NCI-H774 (cell line): ENCODE measurements at places on chromosomes 13 and 19.
A peak's percentile ranks its signal among the peaks of the same experiment; 100 is the strongest.

DNA sequence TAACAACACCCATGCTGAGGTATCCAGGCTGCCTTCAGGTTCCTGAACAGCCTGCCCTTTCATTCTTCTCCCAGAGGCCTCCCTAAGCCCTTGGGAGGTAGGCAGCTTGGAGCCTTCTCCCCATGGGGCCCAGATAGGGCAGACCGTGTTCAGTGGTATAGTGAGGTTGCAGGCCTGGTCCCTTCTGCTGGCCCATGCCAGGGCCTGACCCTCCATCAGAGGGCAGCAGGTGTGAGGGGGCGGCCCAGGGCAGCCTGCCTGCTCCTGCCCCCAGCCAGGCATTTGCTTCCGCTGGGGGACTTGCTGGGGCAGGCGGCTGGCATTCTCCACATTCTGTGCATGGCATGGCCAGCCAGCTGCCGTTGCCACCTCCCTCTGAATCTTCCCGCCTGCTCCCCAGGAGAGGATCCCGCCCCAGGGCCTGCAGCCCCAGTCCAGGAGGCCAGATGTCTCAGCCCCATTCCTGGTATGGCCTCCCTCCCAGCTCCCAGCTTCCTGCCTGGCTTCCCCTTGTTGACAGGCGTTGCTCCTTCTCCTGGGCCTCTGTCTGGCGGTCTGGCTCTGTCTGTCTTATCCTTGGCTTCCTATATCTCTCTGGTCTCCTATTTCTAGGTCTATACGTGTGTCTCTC, 8.9 kb downstream of the CIC start:
- DNase-seq = no peak

GRCh38 chr13:100573121-100573520, 15.5 kb downstream of the GGACT start:
- DNase-seq = peak; percentile 11

GRCh38 chr19:38247734-38248268, 8.4 kb downstream of the PPP1R14A start:
- DNase-seq = no peak

DNA sequence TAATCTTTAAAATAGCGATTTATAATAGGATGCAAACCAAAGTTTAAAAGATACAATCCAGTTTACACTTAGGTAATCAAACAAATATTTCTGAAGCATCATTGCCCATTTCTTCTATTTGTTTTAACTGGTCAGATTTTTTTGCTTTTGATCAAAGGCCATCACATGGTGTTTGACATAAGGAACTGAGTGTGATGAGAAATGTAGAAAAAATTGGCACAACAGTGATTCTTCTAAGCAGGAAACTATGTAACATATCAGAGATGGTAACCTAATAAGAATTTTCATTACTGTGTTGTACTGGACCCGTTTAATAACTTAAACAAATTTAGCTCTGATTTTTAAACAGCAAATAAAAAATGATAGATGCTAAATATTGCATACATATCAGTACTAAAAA, 644.7 kb upstream of the KLF12 start:
- no peak for DNase-seq

DNA sequence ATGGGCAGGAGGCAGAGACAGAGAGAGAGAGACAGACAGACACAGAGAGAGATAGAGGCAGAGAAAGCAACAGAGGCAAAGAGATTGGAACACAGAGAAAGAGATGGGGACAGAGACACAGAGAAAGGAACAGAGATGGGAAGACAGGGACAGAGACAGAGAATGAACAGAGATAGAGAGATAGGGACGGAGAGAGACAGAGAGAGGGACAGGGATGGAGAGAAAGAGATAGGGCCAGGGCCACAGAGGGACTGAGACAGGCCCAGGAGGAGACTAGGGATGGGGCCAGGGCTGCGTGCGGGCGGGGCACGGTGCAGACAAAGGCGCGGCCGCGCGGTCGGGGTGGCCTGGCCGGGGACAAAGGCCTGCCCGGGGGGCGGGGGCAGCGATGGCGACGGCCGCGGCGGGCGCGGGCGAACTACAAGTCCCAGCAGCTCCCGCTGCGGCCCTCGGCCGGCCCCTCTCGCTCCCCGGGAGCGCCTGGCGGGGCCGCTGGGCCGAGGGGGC, at the start of gene ZNF358:
Gene ZNF358 (plus strand): TSS at position 459 of the 507 bp plus-strand sequence. CDS start 3,140 bp downstream, outside the sequence.
- DNase-seq = peak; percentile 58

DNA sequence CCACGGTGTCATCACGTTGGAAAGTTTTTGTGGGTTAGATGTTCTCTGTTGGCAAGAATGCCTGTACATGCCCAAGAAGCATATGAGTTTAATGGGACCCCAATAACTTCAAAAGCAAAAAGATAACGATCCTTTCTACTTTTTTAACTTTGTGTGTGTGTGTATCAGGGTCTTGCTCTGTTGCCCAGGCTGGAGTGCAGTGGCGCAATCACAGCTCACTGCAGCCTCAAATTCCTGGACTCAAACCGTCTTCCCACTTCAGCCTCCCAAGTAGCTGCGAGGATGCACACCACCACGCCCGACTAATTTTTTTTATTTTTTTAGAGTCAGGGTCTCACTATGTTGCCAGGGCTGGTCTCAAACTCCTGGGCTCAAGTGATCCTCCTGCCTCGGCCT, 34.3 kb upstream of the TPM4 start:
- DNase-seq = no peak

DNA sequence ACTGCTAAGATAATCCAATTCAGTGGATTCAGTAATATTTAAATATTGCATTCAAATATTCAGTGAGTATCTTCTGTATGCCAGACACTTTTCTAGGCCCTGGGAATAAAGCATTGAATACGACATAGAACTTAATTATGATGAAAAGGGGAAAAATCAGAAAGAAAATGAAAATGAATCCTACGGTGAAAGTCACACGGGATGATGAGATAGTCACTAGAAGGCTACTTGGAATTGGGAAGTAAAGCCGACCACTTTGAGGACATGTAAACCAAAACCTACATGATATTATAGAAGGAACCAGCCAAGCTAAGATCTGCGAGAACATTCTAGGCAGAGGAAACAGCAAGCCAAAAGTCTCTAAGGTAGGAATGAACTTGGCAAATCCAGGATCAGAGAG, 10.1 kb downstream of the DPY19L3 start:
- no peak for DNase-seq

DNA sequence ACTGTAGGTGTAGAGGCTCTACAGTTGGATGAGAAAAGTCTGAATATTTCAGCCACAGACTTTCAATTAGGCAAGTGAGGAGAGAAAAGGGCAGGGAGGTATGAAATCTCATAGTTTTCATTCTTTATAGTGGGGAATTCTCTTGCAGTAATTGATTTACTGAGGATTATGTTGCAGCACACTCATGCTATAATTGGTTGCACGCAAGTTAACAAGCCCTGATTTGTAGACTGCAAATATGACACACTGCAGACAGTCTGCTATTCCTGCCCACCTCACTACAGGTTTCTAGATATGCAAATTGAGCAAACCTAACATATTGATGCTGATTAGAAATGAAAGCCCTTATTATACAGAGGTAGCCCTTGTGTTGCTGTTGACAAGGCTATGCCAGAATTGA, 139.4 kb downstream of the LHFPL6 start:
- no peak for DNase-seq

GRCh38 chr13:29859971-29860370, 9.6 kb upstream of the UBL3 start:
- no peak for DNase-seq

- DNase-seq = no peak
Observed at GRCh38 chr13:53007872-53008271, 20.7 kb upstream of the OLFM4 start.

- DNase-seq = no peak
Observed at GRCh38 chr19:27765912-27766725, 1446.8 kb downstream of the UQCRFS1 start.

- DNase-seq = no peak
Observed at GRCh38 chr19:54451997-54452396, 3.0 kb downstream of the LENG8 start.

- DNase-seq = no peak
Observed at GRCh38 chr19:49845414-49845813, 5.5 kb upstream of the PTOV1 start.

DNA sequence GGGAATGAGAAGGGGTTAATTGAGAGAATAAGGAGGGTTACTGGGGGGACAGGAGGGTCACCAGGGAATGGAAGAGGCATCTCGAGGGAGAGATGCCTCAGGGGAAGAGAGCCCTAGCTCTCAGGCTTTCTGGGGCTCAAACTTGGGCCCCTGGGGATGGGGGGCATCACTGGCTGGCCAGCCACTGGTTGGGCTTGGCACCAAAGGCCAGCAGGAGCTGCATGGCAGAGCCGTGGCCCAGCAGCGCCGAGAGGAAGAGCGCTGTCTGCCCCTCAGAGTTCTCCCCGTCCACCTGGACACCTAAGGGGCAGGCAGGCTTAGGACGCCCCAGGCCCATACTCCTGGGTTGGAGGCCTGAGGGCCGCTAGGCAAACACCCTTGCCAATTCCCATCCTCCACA, 17.5 kb downstream of the ARHGAP33 start:
- no peak for DNase-seq

DNA sequence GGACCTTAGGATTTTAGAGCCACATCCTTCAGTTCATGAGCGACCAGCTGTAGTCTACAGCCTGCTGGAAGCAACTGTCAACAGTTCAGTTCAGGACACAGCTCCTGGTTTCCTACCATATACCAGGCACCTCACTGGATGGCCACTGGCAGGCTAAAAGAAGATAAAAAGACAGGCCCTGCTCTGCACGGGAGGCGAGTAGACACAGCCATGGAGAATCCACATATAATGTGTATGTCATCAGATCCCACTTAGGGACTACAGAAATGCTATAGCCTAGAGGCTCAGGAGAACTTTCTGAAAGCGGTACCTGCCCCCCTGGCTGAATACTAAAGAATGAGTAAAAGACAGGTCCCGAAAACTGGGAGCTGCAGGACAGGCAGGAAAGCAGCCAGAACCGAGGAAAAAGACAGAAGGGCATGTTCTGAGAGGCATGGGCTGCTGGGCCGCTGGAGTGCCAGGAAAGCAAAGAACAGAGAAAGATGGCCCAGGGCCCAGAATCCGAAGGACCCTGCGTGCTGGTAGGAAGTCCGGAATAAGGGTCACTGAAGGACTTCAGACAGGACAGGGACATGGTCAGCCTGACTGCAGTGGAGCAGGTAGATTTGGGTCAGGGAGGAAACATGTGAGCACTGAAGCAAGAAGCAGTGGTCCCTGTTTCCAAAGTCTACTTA, 23.5 kb downstream of the DZIP1 start:
- DNase-seq = no peak

GRCh38 chr13:58978331-58978730, 1185.4 kb downstream of the DIAPH3 start:
- DNase-seq = no peak

- DNase-seq = no peak
Observed at GRCh38 chr19:54444737-54445136, 4.3 kb upstream of the LENG8 start.

- DNase-seq = no peak
Observed at GRCh38 chr19:18457483-18458331, 19.8 kb upstream of the ISYNA1 start.

GRCh38 chr13:99155821-99156220, 44.8 kb upstream of the UBAC2 start:
- DNase-seq = no peak

DNA sequence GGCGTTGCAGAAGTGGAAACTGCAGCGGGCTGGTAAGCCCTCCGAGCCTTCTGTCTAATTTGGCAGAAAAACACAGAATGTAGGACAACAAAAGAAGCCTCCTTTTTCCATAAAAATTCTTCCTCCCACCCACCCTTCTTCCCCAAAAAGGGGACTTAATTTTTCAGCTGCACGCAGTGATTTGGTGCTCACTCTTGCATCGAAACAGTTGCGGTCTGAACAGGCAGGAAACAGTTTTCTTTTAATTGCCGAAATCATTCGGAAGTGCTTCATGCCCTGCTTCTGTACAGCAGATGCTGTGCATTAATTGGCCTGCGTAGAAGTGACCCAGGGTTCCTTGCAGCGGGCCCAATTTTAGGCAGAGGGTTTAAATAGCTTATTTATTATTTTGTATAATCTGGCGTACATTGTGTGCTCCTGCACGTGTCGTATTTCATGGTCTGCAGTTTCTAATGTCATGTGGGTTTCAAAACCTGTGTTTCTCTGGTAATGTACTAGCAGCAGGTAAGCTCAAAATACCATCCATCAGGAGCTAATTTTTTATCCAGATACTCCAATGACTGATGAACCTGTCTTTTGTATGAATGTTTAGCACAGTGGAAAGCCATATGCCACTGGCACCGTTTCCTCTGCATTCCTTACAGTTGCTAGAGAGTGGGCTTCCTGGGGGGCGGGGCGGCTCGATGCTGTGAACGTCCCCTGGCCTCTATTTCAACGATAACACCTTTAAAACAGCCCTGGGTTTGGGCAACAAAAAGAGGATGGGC, 66.6 kb downstream of the GGACT start:
- no peak for DNase-seq

DNA sequence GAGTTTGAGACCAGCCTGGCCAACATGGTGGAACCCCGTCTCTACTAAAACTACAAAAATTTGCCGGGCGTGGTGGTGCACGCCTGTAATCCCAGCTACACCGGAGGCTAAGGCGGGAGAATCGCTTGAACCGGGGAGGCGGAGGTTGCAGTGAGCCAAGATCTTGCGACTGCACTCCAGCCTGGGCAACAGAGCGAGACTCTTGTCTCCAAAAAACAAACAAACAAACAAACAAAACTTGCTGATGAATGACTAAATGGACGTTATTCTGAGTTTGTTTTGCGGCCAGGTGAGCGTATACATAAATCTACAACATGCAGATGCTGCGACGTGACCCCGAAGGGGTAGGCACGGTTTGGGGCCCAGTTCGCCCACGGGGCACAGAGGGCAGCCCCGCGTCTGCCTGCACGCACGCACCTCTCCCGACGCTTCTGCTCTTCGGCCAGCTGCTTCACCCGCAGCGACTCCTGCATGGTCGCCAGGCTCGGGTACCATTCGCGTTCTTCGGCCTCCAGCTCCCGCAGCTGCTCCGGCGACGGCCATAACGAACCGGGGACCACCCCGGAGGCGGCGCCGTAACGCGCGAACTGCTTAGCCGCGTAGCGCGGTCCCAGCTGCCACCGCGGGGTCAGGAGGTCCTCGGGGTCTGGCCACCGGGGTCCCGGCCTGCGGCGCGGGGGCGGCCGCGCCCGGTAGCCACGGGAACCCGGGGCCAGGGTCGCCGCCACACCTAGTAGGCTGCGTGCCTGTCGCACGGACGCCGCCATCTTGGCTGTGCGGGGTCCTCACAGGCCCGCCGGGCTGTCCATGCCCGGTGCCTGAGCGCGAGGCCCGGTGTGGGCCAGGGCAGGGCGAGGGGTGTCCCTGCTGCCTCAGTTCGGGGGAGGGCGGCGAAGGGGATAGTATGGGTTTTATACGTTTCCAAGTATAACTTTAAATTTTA, at the start of gene GADD45GIP1:
Gene GADD45GIP1 (minus strand): TSS at position 778 of the 943 bp plus-strand sequence. CDS start 11 bp downstream, at position 767.
- DNase-seq = peak; percentile 76

GRCh38 chr19:15105044-15105443, 2.2 kb upstream of the SYDE1 start:
- DNase-seq = no peak

- DNase-seq = no peak
Observed at GRCh38 chr19:53892981-53893325, 11.0 kb downstream of the PRKCG start.

GRCh38 chr13:79374578-79374977, 31.5 kb downstream of the RBM26 start:
- no peak for DNase-seq
